ENCODE measurements at places on chromosomes 5 and 9. TPM values are rescaled to one million over a fixed set of nuclear protein-coding genes. Genes with fewer than 3 reads are reported as not detected.

The ZNF483 gene
- 3.5 TPM for total RNA-seq

The CMYA5 gene
- total RNA-seq = 0.15 TPM

The SPINK7 gene
- not detected for total RNA-seq

The TMEM232 gene
- total RNA-seq = 0.61 TPM

The CCDC183 gene
- total RNA-seq = 0.52 TPM

The LHX2 gene
- total RNA-seq = not detected

The SPINK13 gene
- total RNA-seq = not detected
